ENCODE measurements at places on chromosomes 2 and 18.

DNA sequence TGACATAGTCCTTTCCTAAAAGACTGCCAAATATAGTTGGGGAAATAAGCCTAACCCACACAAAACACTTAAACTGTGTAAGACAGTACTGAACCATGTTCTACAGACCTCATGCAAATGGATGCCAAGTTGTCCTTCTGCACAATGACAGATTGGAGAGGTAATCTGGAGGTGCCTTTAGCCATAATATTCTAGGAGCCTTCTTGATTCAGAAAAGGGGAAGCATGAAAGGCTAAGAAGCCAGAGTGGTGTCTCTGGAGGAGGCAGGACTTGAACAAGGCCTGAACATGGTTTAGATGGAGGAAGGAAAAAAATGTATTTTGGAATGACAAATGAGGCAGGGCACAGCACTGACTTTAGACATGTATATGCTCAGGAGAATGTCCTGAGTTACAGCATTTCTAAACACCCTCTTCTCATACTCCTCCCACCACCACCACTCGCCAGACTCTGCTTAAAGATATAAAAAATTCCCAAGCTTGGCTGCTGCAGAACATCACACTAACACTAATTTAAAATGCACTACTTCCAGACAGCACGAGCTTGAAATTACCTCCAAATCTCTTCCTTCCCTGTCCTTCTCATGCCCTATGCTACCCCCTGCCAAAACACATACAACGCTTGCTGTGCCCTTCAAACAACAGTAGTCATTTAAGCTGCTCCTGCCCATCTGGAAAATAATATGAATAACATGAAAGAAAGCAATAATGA lies 110.4 kb downstream of the ANKRD44 start:
- DNase-seq = no peak

DNA sequence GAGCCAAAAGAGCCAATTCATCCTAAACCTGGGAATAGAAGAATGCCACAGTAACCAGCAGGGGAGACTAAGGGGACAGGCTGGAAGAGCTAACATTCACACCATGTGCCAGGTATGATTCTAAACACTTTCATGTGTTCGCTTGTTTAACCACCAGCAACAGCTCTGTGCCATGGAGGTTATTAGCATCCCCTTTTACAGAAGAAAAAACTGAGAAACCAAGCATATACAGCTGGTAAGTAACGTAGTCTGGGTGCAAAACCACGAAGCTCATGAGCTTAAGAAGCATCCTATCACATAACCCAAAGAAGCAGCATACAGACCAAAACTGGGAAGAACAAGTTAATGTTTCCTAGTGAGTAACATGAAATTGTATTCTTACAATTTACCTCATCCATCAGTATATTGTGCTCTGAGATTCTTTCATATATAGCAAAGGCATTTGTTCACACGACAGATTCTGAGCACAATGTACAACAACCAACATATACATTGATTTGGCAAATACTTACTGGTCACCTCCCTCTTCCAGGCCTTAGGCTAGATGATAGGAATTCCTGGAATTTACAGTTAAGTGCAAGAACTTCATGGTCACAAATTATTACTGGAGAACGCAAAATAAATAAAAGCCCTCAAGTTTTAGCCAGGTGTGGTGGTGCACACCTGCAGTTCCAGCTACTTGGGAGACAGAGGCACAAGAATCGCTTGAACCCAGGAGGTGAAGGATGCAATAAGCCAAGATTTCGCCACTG lies 36.5 kb upstream of the HNRNPA3 start:
- DNase-seq = no peak

- DNase-seq = no peak
Measured at GRCh38 chr2:224196810-224197209, 157.7 kb upstream of the SERPINE2 start.

GRCh38 chr2:27083410-27084296 lies 2.9 kb upstream of the KHK start:
- no peak for DNase-seq

DNA sequence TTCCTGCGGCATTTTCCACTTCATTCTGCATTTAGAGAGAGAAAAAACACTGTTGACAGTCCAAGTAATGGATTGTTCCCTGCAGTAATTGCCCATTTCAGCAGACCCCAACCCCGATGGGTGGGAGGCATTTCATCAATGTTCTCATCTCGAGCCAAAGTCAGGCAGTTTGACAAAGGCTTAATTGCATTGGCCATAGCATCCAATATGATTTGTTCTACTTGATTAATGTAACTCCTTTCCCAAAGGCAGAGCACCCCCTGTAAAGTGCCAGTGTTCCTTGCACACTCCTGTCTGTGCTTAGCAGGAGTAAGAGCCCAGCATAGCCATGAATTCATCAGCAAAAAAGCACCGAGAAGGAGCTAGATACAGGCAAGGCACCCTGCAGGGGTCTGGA lies 174.4 kb downstream of the SEPTIN10 start:
- DNase-seq = no peak

DNA sequence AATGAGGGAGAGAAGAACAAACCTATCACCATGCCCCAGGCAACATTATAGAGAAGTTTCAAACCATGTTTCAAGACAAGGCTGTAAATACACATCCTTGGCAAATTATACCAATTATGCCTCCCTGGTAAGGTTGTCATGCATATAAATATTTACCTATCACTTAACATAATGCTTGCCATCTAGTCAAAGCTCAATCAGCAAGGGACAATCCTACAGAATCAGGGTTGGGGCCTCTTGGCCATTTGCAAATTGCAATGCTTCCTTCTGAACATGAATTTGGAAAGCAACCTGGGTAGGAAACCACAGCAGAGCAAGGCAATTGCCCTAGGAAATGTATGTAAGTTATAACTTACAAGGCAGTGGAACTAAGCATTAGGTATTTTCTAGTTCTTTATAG lies 907.2 kb upstream of the CDH2 start:
- no peak for DNase-seq

GRCh38 chr18:61754039-61754583 lies 138.7 kb downstream of the RNF152 start:
- DNase-seq = no peak

- DNase-seq = no peak
Measured at GRCh38 chr2:159133797-159134196, 152.7 kb downstream of the WDSUB1 start.

GRCh38 chr2:160266037-160266551 lies 66.0 kb upstream of the ITGB6 start:
- DNase-seq = no peak

- no peak for DNase-seq
Measured at GRCh38 chr2:184119989-184120800, 478.1 kb upstream of the ZNF804A start.

GRCh38 chr2:205361272-205361671 lies 321.0 kb upstream of the NRP2 start:
- no peak for DNase-seq

DNA sequence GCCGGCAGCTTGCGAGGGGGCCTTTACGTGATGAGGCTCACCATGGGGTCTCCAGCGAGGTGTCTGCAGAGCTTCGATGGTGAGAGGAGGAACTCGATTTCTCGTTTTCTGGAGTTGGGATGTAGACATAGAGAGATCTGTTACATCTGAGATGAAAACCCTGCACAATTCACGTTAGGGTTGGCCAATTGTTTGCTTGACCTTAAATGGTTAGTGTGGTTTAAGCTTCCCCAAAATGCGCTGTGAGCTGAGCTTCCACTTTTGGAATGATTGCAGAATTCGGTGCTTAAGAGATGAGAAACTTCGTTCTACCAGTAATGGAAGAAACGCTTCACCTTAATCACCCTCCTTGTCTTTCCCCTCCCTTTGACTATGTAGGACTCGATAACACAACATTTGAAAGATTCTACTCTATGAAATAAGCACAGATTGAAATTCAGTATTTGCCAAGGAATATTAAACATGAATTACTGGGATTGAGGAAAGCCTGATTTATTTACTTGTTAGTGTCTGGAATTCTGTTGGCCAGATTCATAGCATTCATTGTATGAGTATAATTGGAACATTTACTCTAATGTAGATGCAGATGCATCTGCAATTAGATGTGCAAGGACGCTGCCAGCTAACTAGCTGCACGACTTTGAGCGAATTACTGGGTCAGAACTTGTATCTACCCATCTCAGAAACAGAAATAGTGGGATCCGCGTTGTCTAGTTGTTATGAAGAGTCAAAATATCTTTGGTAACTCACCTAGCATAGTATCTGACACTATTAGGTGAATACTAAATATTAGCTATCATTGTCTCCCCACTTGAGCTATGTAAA lies 1.6 kb upstream of the KLF7 start:
- DNase-seq = no peak

DNA sequence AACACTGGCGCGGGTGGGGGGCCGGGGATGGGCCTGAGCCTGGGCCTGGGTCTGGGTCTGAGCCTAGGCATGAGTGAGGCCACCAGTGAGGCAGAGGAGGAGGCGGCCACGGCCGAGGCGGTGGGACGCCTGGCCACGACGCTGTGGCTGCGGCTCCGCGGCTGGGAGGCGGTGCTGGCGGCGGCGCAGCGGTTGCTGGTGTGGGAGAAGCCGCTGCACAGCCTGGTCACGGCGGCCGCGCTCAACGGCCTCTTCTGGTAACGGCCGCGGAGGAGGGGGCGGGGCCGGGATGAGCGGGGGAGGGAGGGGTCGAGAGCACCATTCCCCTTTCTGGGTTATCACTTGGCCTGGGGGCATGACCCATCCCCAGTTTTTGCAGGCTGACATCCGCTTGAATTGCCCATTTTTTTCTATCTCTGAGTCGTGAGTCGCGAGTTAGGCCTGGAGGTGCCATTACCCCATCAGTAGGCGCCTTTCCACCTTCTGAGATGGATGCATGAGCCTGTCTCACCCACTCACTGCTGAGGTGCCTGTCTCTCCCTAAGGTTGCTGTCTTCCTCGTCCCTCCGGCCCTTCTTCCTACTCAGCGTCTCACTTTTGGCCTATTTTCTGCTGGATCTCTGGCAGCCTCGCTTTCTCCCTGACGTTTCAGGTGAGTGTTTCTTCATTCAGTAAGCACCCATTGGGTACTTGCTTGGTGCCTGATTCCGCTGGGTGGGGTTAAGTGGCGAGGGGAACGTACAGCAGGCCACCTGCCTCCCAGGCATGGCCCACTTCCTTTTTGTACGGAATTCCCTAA lies 501 bp downstream of the RETREG2 start:
- DNase-seq = no peak

DNA sequence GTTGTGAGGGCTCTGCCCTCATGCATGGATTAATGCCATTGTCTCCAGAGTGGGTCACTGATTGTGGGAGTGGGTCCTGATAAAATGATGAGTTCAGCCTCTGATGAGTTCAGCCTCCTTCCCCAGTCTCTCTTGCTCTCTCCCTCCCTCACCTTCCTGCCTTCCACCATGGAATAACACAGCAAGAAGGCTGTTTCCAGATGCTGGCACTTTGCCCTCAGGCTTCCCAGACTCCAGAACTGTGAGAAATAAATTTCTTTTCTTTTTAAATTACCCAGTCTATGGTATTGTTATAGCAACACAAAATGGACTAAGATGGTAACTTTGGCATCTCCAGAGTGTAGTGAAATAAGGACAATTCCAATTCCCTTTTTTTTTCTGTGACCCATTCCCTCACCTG lies 47.1 kb upstream of the MAP4K3 start:
- DNase-seq = no peak

DNA sequence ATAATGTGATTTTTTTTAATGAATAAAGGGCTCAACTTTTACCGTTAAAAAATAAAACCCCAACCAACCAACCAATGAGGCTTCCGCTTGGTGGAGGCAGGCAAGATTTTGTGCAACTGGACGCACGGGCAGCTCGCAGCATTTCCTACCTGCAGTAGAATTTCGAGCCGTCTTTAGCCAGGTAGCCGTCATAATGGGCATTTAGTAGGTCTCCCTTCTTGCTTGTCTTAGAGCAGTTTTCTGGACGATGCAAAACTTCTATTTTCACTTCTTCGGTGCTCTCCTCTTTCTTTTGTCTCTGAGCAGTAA lies 316 bp downstream of the FKBP7 start:
- no peak for DNase-seq

- no peak for DNase-seq
Measured at GRCh38 chr2:60379216-60379615, 174.2 kb downstream of the BCL11A start.

GRCh38 chr18:10044054-10044453 lies 130.2 kb downstream of the VAPA start:
- no peak for DNase-seq

- DNase-seq = no peak
Measured at GRCh38 chr18:4283746-4284291, 171.3 kb downstream of the DLGAP1 start.

DNA sequence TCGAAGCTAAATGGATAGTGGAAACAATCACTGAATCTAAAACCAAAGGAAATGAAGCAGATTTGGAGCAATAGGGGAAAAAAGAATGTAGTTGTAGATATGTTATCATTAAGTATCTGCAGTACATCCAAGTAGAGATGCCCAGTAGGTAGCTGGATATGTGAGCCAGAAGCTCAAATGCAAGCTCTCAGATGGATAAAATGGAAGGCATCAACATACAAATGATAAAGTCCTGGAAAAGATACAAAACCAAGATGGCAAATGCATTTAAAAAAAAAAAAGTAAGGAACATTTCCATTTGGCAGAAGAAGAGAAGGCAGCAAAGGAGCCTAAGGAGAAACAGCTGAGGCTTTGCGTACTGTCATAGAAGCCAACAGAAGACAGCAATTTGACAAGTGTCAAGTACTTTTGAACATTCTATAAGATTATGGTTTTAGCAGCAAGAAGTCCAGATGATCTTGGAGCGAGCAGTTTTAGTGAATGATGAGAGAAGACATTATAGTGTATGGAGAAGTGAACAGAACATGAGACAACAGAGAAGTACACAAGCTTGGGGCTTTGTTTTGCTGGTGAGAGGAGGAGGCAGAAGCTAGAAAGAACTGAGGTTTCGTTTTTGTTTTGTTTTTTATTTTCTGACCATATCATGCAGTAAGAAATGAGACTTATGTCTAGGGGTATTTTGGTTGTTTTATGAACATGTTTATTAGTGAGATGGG lies 18.3 kb downstream of the ROCK2 start:
- no peak for DNase-seq

DNA sequence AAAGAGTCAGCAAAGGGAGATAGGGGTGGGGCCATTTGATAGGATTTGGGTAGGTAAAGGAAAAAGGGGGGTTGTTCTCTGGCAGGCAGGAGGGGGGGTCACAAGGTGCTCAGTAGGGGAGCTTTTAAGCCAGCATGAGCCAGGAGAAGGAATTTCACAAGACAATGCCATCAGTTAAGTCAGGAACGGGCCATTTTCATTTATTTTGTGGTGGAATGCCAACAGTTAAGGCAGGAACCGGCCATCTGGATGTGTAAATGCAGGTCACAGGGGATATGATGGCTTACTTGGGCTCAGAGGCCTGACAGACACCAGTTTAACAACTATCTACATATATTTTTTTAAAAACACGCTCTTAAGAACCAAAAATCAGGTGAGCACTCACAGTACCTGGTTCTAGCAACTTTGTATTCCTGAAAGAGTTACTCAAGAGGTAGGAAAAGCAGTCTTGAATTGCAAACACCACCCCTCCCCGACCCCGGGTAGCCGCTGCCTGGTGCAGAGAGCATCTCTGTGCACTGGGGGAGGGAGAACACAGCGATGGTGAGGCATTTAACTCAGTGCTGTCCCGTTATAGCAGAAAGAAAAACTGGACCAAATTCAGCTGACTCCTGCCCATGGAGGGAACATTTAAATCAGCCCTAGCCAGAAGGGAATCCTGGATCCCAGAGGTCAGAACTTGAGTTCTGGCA lies 414.5 kb upstream of the KLHL29 start:
- no peak for DNase-seq

- DNase-seq = no peak
Measured at GRCh38 chr2:26444236-26444635, 33.7 kb downstream of the OTOF start.

Data from non-pigmented ciliary epithelial cell (primary cell).